ENCODE measurements at places on chromosomes 11 and 22.

GRCh38 chr11:45616802-45617549 lies 48.4 kb downstream of the CHST1 start:
- DNase-seq: no peak

- DNase-seq: no peak
Observed at GRCh38 chr11:64842851-64843685, 1.4 kb downstream of the CDC42BPG start.

DNA sequence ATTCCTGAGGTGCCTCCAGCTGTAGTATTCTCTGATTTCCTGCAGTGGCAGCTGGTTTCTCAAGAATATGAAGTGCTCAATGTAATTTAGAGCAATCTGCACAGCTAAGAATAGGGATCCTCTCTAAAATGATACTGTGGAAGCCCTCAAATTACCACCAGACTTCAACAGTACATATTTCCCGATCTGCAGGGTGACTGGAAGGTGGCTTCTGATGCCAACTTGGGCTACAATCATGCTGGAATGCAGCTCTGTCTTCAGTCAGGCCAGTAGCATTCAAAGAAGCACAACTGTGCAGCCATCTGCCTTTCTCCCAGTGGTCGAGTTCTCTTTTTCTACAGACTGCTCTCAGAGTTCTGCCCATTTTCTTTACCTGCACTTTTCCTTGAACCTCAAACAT lies 55.5 kb upstream of the CD5 start:
- no peak for DNase-seq

- DNase-seq: no peak
Observed at GRCh38 chr11:82082976-82083375, 650.7 kb downstream of the FAM181B start.

DNA sequence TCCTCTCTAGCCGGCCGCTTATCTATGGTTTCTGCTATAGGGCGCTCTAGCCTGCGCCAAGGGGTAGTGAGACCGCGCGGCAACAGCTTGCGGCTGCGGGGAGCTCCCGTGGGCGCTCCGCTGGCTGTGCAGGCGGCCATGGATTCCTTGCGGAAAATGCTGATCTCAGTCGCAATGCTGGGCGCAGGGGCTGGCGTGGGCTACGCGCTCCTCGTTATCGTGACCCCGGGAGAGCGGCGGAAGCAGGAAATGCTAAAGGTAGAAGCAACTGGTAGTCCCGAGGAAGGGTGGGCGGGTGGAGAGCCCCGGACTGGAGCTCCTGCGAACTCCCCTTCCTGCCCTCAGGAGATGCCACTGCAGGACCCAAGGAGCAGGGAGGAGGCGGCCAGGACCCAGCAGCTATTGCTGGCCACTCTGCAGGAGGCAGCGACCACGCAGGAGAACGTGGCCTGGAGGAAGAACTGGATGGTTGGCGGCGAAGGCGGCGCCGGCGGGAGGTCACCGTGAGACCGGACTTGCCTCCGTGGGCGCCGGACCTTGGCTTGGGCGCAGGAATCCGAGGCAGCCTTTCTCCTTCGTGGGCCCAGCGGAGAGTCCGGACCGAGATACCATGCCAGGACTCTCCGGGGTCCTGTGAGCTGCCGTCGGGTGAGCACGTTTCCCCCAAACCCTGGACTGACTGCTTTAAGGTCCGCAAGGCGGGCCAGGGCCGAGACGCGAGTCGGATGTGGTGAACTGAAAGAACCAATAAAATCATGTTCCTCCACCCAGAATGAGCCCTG lies at the start of the genes LBHD1 and UQCC3:
Gene LBHD1, minus strand, starts transcription at position 660 of the 782 bp plus-strand sequence. CDS start 2,236 bp downstream, outside the sequence.
Gene UQCC3, plus strand, starts transcription at position 66 of the 782 bp plus-strand sequence. Its CDS starts 73 bp downstream, at position 139.
- DNase-seq: peak; percentile 80
